Activated CD4-positive, alpha-beta T cell treated with anti-CD3 and anti-CD28 coated beads, Interleukin-2, amount 50 U/mL, for 48 hours (primary cell): ENCODE measurements at places on chromosomes 6 and 20.

DNA sequence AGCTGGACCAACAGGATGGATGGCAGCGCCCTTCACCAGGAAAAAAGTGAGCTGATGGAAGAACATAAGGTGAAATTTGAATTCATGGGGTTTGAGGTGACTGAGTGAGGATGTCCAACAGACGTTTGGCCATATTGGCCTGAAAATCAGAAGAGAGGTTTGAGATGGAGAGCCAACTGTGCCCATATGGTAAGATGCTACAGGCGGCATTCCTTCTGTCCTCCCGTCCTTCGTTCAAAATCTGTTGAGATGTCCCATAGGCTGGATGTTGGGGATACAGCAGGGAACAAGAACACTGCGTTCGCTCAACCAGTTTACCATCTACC lies 468 bp upstream of the CMTR1 start:
- DNase-seq, result no peak

- no peak for DNase-seq
These were observed 59.6 kb downstream of the MOXD1 start for GRCh38 chr6:132341646-132342045.

- DNase-seq, result no peak
These were observed 48.5 kb downstream of the KIF13A start for GRCh38 chr6:17938901-17939300.

- no peak for DNase-seq
These were observed 72.5 kb upstream of the UST start for GRCh38 chr6:148674306-148674705.

DNA sequence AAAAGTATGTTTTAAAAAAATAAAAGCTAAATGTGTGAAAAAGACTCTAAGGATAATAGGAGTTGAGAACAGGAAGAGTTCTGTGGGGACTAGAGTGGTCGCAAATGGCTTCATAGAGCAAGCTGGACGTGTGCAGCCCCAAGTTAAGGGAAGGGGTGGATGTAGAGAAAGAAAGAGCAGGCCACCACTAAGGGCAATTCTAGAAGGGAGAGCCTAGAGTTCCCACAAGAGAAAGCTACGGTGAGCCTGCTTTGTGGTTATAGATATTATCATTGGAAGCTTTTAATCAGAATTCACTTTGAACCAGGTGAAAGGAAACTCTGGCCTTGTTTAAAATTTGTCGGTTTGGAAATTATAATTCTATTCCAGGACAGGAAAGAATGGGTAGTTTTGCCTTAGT lies 101.6 kb downstream of the HIVEP2 start:
- no peak for DNase-seq

DNA sequence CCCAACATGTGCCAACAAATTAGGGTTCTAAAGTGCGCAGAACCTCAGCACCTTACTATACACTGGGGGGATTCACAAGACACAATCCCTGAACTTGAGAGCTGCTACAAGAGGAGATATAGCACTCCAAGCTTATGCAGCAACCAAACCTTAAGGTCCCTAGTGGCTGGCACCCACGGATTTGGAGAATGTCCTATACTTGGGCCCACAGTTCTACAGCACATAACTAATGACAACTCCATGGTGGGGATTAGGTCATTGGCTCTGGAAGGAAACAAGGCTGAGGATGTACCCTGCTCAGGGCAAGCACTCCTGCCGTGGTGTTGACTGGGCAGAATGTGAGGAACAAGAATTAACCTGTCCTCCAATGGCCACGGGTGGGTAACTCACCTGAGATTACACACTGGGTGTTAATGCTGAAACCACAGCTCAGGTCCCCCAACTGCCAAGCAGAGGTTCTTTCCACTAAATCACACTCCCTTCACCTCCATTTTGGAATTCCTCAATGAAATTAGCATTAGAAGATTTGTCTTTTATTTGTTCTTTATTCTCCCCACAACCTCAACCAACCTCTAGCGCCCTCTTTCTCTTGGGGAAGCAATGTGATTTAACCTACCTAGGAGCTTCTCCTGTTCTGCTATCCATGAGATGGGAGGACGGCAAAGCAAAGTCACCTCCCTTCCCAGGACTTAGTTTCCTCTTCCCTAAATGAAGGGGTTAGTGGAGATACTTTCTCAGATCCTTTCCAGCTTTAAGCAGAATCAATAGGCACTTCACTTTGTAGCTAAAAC lies 32.0 kb downstream of the TRERF1 start:
- DNase-seq, result no peak

GRCh38 chr6:55963301-55963700 lies 87.9 kb upstream of the BMP5 start:
- DNase-seq, result no peak

GRCh38 chr20:2507875-2508630 lies 662 bp downstream of the ZNF343 start:
- peak; percentile 16 for DNase-seq

DNA sequence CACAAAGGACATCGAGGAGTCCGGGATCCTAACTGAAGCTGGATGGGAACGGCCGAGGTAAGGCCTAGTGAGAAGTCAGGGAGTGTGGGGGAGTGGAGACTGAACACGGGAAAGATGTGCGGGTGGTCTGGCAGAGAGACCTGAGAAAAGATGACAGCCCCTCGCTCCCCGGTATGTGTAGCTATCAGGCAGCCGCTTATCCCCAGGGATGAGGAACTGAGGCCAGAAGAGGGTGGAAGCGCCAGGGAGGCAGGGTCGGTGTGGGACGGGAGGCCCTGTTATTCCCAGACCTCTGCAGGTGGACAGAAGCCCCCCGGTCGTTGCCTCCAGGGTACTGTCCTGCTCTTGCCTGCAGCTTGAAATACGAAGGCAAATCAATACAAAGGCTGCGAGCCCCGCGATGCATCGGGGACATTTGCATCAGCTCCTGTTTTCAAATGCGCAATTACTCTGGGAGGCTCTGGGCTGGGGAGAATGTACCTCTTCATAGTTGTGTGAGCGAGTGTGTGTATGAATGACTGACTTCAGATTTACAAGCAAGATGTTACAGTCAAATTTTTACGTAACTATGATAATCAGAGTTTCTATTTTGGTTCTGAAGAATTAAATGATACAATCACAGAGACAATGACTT lies 221.3 kb downstream of the QKI start:
- no peak for DNase-seq
